ENCODE measurements at places on chromosomes 12 and 14.

DNA sequence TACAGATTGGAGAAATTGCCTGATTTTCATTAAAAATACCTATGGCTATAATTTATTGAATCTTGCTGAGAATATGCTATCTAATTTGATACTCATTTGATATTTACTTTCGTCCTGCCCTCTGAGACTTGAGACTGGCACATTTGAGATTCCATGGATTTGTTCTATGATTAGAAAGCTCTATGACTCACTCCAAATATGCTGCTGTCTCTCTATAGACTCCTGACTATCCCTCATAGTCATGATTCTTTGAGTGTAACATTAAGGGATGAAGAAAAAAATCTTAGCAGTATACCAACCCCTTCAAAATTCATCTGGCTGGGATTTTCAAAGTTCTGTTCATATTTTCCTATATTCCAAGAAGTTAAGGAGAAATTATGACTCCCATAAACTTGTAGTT lies 191.9 kb downstream of the LRIG3 start:
- no peak for DNase-seq

- DNase-seq: no peak
Observed at GRCh38 chr12:12476857-12477531, 85.7 kb downstream of the DUSP16 start.

DNA sequence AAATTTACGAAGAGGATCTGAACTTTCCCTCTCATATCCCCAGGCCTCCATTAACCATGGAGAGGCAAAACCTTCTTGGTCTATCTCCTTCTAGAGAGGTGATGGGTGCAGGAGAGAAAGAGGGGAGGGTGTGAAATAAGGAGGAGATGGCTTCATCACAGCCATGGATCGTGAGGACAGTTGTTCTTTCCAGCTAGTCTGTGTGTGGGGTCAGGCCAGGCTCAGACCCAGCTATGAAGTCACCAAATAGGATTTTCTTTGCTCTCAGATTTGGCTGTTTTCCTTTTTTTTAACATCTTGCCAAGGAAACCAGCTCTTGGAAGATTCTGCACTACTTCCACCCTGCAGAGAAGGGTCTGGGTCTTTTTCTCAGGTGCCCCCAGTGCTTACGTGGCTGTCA lies 64.9 kb upstream of the FAM181A start:
- DNase-seq: no peak

DNA sequence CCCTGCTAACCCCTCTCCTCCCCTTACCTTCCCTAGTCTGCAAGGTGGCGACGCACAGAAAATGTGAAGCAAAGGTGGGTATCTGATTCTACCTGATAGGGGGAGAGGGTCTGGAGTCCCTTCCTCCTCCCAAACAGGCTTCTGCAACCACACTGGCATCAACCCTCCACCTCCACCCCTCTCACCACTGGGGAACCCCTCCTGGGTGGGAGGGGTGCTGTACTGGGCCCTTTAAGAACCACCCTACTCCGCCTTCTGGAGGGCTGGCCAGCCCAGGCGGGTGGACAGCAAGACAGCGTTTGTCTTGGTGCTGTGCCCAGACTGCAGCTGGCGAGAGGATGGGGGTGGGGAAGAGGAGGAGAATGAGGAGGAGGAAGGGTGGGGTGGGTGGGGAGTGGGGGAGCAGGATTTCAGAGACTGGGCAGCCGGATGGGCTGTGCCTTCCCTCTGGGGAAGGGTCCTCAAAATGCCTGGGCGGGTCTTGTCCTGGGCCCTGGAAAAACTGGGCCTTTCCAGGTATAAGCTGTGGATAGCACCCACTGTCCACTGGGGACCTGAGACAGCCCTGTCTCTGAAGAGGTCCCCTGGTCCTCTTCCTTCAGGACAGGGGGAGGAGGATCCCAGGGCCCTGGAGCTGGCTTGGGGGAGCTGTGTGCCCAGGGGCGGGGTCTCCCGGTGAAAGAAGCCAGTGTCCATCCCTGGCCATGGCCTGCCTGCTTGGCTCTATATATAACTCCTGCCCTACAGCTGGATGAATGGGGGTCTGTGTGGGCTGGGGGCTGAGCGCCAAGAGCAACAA lies 2.8 kb downstream of the TNS2 start:
- DNase-seq: no peak

DNA sequence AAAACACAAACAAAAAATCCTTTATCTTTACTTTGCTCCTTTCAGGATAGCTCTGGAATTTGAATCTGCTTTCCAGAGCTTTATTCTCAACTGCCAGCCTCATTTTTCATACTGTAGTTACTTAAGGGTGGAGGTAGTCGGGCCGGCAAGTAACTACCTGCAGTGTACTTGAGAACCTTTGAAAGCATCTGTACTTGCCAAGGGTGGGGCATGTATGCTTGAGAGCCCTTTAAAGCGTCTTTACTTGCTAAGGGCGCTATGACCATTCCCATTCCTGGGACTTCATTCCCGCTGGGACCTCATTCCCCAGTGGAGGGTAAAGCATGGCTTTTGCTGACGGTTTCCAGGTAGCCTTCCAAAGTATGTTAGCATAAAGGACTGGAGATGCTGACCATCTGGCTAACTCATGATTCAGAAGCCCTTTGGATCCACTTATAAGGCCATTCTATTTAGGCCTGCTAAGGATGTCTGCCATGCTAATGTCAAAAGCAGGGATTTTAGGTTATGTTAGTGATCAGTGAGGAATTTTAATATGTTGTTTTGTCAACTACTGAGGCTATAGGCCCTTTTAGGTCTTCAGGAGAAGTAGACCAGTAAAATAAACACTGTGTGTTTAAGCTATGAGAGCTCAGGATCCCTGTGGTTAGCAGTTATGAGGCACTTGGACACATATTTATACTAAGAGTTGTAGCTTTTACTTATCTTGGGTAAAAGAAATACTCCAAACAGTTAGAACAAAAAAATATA lies 74.9 kb downstream of the CRADD start:
- no peak for DNase-seq

GRCh38 chr12:93419388-93420034 lies 22.2 kb downstream of the UBE2N start:
- DNase-seq: no peak

GRCh38 chr12:120438495-120439198 lies 734 bp downstream of the COX6A1 start:
- no peak for DNase-seq

DNA sequence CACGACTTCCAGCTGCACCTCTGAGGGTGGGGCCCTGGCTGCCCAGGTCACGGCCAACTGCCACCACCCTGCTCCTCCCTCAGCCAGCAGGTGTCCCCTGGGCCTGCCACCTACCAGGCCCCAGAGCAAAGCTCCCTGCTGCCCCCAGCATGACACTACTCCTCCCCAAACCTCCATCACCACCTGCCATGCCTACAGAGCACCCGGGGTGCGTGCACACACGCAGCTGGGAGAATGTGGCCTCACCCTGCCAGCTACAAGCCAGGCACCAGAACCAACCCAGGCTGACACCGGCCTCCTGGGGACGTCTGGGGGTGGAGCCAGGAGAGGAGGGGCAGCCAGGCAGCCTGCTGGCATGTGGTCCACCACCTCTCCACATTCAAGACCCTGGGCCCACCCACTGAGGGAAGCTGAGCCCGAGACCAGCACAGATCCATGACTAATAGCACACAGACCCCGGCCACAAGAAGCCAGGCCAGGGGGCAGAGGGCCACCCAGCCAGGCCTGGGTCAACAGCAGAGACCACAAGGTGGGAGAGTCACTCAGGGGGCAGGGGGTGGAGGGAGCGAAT lies 3.4 kb downstream of the JAG2 start:
- DNase-seq: no peak

DNA sequence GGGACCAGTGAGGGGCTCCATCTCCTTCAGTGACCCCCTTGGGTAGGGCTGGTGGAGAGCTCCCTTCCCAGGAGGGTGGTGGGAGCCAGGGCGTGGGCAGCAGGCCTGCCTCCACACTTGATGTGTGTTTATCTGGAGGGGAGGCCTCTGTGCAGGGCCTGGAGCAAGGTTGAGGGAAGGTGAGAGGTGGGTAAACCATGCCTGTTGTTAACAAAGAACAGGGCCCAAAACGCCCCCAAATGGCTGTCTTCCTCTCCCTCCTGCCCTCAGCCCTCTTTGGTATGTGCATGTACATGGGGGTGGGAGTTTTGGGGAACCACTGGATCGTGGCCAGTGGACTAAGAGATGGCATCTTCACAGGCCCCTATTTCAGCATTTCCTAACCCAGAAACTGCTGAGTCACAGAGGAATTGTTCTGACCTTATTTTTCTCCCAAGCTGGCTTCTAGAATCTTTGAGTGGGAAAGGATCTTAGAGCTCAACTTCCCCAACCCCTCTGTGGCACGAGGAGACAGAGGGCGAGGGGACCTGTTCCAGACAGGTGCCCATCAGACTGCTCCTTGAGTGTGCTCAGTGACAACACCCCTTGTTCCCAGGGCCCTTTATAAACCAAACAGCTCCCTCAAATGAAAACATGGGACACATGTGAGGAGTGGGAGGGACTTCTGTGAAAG lies 3.6 kb downstream of the SLC48A1 start:
- no peak for DNase-seq

- DNase-seq: no peak
Observed at GRCh38 chr12:6903722-6904121, 900 bp upstream of the LRRC23 start.

DNA sequence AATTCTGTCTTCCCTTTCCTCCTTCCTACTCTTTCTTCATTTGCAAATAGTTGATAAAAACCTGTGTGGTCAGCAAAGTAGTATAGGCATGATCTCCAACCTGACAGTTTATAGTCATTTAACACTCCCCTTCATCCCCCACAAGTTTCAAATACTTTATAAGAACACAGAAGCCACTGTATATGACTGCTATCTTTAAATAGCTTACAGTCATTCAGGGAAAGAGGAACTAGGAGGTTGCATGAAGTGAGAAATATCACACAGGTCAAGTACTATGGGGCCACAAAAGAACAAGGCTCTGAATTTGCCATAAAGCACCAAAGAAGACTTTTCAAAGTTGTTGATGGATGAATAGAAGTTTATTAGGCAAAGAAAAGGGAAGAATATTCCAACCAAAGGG lies 431.3 kb downstream of the NPAS3 start:
- peak; percentile 16 for DNase-seq

GRCh38 chr12:115000038-115000437 lies 316.1 kb upstream of the TBX3 start:
- DNase-seq: no peak

DNA sequence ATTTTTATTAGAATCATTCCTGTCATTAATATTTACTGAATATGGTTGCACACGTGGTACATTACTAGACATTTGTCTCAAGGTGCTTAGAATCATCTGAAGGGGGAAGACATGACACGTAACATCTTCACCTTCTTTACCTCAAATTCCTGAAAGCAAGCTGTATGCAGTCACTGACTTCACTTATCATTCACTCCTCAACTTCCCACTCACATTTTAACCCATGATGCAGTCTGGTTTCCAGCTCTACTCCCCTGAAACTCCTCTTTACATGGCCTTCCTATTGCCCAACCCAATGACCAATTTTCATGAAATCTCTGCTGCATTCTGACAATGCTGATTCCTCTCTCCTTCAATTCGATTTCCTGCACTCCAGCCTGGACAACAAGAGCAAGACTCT lies 5.8 kb upstream of the PSMC6 start:
- DNase-seq: no peak

- DNase-seq: no peak
Observed at GRCh38 chr12:41709463-41710285, 435.0 kb downstream of the GXYLT1 start.

GRCh38 chr12:121520586-121521086 lies 60.2 kb downstream of the KDM2B start:
- no peak for DNase-seq

- no peak for DNase-seq
Observed at GRCh38 chr14:69240527-69241173, 19.3 kb upstream of the GALNT16 start.

DNA sequence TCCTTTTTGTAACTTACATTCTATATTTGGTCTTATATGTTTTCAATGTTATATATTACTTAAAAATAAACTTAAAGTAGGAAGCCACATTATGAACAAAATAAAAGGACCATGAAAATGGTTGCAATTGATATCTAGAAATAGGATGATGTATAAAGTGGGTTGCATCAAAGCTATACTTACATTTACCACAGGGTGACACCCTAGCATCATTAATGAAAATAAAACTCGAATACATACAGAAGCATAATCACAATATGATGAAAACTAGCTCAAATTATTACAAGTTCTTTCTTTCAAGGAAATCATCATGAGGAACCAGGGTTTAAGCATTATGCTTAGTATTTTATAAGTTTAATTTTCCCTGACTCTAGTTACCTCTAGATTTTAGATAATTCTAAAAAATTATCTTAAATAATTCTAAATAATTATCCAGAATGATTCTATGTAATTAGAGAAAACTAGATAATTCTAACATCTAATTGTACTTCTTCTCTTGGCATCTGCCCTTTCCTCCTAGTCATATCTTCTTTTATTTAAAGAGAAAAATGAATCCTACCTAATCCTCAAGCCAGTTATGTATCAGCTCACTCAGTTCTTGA lies 31.2 kb downstream of the TAS2R7 start:
- no peak for DNase-seq

DNA sequence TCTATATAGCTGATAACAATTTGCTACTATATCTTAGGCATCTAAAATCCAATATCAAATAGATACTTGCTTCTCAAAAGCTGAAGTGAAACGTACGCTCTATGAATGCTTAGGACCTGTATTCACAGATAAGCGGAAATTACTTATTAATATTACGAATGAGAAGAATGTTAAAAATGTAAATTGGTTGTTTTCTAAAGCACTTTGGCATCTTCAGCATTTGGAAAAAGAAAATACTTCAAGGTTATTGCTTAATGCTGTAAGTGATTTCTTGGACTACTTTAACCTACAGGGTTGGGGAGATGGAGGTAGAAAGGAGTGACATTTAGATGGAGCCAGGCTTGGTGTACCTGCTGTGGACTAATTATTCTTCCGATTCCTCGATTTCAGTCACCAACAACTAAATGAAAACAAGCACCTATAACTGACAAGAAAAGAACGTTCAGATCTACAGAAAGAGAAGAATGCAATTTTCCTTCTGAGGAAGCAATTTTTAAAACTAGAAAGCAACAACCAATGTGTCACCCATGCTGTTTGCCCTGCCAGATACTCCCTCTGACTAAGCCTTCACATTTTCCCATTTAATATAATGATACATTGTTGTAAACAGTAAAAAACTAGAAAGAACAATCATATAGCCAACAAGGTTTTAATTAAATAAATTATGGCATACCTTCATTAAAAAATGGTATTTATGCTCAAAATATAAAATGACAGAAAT lies 49.3 kb downstream of the SLC25A21 start:
- no peak for DNase-seq

All from GM12864 (cell line).